ENCODE measurements at places on chromosomes 5 and 9.
A peak's percentile ranks its signal among the peaks of the same experiment; 100 is the strongest.

DNA sequence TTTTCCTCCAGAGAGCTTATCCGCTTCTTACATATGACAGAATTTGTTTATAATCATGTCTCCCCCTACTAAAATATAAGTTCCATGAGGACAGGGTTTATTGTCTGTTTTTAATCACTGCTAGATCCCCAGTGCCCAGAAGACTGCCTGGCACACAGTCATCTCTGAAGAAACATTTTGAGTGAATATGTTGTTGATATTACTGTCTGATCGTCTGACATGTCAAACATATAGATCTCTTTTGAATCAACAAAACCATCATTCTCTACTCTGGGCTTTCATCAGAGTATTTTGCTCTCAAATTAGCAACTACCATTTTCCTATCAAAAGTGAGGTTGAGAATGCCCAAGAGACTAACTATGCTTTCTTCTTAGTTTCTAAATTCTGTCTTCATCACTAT, 67.3 kb upstream of the SHISAL2B start:
- DNase-seq = no peak

GRCh38 chr9:107016383-107016782, 153.4 kb downstream of the ZNF462 start:
- no peak for DNase-seq

- no peak for DNase-seq
Measured at GRCh38 chr5:92208265-92208664, 825.1 kb upstream of the ARRDC3 start.

- no peak for DNase-seq
Measured at GRCh38 chr9:119794836-119795235, 425.6 kb upstream of the BRINP1 start.

DNA sequence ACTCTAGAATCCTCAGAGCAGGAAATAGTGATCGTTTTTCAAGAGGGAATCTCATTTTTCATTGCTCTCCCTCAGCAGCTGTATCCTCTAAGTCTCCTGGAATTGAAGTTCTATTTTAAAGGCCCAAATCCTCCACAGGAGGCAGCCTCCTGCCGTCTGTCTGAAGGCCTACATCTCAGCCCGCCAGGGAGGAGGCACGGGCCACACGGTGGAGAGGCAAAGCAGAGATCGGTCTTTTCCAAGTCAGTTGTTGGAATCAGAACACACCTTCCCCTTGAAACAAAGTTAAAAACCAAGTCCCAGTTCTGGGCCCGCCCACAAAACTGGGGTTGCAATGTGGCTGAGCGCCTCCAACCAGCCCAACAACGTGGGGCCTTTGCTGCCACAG, 68.7 kb downstream of the RAPGEF1 start:
- no peak for DNase-seq

- DNase-seq = no peak
Measured at GRCh38 chr5:155919725-155920124, 407.2 kb upstream of the SGCD start.

DNA sequence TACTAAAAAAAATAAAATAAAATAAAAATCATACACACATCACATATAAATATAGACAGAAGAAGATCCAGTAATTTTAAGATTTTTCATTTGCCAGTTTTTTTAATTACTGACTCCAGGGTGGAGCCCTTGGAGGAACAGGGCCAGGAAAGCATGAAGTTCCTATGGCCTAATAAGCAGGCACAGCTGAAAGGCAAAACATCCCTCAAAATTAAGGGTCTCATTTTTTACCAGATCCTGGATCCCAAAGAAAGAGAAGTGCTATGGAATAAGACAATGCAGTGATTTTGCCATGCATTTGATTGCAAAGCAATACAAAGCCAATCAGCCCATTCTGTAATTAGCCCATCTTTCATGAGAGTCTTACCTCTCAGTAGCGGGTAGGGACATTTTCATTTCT, 11.3 kb upstream of the DTWD2 start:
- DNase-seq = no peak

DNA sequence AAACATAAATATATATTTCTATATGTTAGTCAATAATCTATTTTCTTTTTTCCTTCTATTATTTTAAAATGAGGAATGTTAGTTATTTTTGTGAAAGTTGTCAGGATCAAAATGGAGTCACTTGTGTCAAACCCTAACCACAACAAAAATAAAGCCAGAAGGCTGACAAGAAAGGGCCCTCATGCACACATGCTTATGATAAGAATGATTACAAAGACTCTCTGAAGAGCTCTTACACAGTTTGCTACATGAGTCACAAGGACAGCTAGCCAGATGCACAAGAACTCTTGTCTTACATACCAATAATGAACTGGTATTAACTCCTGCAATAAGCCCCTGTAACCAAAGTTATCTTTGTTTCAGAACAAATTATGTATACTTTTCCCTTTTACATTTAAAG, 64.7 kb downstream of the GGTA1 start:
- DNase-seq = peak; percentile 78

DNA sequence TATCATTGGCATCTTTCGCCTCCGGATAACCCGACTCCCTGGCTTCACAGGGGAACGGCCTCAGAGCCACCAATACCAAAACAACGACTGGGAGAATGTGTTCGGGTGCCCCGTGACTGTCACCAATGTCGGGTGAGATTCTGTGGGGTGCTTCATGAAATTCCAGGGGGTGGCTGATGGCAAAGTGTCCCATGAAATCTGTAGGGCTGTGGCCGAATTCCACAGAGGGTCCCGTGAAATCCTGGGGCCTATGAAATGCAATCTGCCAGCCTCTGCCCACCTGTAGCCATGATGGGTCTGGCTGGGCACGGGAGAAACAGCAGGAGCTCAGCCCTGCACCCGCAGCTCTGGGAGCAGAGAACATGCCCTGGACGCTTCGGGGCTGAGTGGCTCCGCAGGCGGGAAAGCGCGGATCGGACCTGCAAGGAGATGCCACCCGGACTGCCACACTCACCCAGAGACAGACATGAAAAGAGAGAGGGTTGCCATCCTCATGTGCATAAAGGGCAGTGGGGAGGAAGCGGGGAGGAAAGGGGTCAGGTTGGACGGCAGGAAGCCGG, 192.4 kb downstream of the OLFM1 start:
- no peak for DNase-seq

DNA sequence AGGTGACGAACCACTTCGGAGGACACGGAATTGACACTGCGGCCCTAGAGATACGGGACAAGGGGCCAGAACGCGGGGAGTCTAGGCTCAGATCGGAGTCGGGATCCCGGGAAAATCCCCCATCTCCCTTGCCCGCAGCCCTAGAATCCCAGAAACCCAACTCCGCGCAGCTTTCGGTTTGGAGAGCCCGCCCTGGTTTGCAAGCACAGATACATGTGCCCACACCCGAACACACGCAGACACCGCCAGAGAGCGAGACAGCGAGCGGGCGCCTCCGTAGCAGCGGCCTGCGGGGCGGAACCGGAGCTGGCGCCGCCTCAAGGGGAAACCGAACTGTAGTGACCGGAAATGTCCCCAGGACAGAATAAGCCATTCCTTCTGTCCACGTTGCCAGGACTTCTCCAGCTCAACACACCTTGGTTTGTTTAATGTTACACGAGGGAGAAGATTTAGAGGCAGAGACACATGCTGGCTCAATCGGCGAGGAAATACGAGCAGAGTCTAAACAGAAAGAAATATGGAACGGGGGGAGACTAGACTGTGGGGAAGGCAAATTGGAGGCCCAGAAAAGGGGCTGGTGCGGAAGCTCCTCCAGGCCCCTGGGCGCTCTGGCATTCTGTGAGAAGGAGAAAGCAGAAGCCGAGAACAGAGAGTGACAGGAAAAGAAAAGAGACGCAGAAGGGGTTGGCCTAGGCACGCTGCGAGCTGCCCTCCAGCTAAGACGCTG, 2.9 kb upstream of the PAX5 start:
- DNase-seq = no peak

DNA sequence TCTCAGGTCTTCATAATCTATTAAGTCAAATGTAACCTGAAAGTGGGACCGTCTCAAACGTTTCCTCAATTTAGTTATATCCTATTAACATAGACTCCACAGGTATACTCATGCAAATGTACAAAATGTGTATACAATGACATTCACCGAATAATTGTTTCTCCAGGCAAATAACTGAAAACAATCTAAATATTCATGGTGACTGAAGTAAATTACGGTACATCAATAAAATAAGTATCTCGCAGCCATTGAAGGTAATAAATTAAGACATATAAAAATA, 482 bp downstream of the IARS1 start:
- DNase-seq = no peak

DNA sequence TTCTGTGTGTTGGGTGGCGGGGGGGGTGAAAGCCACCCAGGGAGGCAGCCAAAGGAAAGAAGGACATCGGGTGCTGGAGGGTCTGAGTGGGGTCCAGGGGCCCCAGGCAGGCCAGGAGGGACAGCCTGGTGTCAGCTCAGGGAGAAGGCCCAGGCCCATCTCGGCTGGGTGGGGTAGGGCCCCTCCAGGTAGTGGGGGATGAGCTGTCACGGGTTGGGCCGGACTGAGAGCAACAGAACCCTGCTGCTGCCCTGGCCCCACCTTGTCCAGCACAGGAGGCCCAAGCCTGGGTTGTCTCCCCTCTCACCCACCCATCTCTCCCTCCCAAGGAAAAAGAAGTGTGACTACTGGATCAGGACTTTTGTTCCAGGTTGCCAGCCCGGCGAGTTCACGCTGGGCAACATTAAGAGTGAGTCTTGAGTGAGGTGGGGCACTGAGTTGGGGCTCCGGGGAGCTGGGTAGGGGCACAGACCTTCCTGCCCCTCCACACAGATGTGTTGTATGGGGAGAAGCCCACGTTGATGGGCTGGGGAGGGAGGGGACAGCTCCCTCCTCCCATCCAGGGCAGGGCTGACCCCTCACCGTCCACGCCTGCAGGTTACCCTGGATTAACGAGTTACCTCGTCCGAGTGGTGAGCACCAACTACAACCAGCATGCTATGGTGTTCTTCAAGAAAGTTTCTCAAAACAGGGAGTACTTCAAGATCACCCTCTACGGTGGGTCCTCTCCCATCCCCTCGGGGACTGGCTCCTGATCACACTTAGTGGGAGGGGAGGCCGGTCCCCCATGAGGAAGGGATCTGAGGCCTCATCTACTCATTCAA, 2.3 kb downstream of the LCN2 start:
- no peak for DNase-seq

DNA sequence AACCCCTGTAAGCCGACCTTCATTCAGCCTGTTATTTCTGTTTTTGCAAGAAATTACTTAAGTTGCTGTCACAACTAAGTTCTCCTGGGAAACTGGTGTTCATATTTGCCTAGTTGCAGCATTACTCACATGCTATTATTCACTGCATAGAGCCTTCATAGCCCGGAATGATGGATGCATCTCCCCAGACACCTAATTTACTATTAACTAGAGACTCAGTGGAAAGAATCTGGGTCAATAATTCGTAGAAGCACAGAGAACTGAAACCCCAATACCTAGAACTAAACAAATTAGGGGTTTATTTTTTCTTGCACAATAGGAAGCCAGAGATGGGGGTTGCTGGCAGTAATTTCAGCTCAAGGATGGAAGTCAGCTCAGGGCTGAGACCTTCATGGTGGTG, 45.7 kb upstream of the FAM170A start:
- peak; percentile 22 for DNase-seq

DNA sequence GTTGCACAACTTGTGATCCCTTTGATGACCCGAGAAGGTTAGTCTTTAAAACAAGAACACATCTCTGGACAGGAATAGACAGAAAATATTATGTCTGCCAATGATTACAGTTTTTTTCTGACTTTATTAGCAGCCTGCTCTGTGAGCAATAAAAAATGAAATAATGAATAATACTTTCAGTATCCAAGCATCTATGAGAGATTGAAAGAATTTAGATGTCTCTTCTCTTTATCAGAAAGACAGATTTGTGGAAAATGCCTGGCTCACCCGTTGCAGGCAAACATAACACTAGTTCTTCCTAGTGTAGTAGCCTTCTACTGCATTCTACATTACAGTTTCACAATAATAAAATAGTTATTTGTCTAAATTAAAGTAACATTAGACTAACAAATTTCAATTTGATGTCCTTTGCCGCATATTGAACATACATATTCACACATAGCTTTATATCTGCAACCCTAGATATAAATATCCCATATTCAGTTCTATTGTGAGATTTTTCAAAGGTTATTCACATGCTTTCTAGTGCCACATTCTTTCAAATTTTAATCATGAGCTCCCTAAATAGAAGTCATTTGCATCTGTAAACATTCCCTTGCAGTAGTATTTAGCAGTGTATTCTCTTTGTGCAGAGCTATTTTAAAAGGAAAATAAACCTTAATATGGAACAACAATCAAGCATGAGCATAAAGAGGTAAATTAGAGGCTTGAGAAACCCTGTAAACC, 267.3 kb downstream of the EFNA5 start:
- DNase-seq = no peak

- DNase-seq = no peak
Measured at GRCh38 chr9:126341902-126342301, 15.3 kb downstream of the MVB12B start.

- DNase-seq = peak; percentile 21
Measured at GRCh38 chr5:115778417-115778816, 38.0 kb downstream of the CDO1 start.

DNA sequence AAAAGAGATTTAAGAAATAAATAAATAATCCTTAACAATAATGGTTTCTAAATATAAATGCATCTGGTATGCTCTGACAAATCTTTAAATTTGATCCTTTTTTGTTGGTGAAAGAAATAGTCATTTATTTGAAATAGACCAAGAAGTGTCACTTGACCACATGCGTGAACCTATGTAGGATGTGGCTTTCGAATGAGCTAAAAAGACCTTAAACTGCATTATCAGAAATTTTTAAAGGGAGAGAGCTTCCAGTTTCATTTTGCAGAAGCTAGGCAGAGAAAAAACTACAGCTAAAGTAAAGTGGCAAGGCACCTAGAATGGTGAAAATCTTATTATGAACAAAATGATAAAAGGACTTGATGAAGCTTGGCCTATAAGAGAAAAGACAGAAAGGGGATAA, 309.2 kb upstream of the EFNA5 start:
- DNase-seq = no peak

DNA sequence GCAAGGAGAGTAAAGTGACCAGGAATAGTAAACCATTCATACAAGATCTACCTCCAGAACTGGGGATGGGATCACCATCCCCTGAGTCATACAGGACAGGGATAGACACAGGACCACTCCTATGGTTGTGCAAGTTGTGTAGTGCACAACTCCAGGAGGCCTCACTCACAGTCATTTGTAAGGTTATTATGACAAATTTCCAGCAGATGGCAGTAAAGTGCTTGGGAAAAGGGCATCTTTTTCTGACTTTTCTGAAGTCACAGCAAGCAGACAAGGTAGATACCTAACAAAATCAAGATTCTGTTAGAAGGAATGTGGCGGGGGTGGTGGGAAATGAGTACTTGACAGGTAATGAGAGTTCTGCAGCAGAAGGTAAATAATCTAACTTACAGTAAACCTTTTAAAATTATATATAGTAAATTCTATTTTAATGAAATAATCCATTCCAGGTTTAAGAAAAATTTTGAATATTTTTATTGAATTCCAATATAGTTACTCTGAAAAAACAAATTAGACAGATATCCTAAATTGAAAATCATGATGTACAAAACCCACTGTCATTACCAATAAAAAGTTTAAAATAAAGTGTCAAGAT, 16.7 kb upstream of the KIF27 start:
- peak; percentile 36 for DNase-seq

DNA sequence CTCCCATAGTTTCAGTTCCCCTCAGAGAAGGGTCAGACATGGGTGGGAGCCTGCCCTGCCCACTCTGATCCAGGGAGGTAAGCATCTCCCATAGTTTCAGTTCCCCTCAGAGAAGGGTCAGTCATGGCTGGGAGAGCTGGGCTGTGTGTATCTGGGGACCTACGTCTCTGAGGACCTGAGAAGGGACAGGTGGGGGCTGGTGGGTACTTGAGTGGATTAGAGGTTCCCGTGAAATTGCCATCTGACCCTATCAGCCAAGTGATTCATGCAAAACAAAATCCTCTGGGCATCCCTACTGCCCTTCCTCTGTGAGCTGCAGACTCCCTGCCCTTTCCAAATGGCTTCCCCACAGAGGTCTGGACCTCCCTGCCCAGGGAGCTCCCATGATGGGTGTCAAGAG, 3.9 kb downstream of the ENHO start:
- DNase-seq = no peak

Measured in astrocyte (in vitro differentiated cells and primary cell).